NCI-H524 treated with DMSO at 0.1 percent for 48 hours (cell line): ENCODE measurements at places on chromosomes 3 and 15.

DNA sequence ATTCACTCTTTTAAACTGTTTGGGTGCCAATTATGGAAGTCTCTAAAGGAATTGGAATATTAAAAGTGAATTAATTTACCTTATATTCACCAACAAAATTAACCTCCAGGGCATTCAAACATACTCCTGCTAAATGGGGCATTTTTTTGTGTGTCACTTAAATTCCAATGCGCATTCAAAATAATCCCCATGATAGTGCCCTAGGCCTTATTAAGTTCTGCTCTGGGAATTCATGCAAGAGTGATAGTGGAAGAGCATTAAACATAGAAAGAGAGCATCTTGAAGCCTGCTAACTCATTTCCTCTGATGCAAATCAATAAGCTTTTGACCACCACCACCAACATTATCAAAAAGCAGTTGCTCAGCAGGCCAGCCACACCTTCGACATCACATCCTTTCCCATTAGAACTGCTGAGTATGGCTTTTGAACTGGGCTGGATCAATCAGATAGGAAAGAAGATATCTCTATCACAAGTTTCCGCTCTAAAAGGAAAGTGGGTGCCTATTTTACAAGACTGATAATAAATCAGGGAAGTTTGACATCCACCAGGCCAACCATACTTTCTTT is 156.7 kb downstream of the TMCO5A start:
- DNase-seq = no peak

- DNase-seq = no peak
Observed at GRCh38 chr3:129663930-129664646, 57.6 kb upstream of the PLXND1 start.

DNA sequence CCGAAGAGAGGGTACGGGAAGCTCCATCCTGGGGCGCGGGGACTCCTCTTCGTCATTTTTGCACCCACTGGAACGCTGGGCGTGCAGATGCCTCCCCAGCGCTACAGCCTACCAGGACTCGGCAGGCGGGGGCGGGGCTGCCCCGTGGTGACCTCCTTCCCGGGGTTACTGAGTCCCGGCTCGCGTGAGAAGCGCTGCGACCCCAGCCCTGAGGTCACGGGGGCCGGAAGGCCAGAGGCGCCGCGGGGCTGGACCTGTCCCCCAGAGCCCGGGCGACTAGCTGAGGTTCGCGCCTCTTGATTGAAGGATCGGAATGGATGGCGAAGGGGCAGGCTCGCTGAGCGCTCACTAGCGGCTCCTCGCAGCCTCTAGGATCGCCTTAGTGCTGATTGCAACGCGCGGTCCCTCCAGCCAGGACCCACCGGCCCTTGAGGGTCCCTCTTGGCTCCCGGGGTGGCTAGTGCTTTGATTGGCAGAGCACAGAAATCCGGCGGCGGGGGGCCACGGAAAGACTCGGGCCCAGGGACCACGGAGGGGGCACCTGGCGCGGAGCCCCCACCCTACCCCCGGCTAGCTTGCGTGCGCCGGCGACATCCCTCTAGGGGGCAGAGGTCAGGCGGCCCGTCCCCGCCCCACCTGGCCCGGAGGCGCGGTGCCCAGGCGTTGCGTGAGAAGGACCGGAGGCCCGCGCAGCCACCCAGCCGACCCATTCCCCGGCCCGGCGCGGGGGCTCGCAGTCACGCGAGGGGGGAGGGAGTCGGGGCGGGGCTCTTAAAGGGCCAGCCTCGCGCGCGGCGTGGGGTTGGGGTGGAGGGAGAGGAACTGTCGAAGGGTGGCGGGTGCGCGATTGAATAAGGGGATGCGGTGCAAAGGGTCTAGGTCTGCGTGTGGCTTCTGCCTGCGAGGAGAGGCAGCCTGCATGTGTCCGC is 781 bp upstream of the CYP1A1 start:
- no peak for DNase-seq

DNA sequence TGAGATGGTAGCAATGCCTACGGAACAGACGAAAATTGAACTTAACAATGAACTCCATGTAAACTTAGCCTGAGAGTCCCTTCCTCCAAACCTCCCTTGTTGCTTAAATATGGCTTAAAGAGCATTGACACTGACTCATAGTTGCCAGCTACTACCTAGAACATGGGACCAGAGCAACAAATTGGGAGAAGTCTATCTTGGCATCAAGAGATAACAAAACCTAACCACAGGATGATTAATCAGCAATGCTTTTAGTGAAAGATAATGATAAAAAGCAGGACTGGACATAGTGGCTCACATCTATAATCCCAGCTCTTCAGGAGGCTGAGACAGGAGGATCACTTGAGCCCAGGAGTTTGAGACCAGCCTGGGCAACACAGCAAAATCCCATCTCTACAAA is 117.8 kb upstream of the MNS1 start:
- DNase-seq = no peak

DNA sequence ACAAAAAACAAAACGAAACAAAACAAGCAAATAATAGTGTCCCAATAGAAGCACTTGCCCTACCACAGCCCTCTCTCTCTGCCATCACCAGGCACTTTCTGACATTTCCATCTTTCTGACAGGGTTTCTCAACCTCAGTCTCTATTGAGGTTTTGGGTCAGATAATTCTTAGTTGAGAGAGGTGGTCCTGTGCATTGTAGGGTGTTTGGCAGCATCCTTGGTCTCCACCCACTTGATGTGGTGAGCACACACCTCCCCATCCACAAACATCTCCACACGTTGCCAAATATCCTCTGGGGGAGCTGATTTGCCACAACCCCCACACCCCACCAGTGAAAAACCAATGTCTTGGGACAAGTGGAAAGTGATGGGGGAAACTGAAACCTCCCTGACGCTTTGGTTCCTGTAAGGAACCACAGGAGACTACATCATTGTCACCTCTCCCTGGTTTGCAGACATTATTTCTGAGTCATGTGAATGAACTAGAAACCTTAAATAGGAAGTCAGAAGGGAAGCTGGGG is 733.7 kb upstream of the CFAP20DC start:
- no peak for DNase-seq

- no peak for DNase-seq
Observed at GRCh38 chr3:127651516-127652172, 21.1 kb upstream of the ABTB1 start.

DNA sequence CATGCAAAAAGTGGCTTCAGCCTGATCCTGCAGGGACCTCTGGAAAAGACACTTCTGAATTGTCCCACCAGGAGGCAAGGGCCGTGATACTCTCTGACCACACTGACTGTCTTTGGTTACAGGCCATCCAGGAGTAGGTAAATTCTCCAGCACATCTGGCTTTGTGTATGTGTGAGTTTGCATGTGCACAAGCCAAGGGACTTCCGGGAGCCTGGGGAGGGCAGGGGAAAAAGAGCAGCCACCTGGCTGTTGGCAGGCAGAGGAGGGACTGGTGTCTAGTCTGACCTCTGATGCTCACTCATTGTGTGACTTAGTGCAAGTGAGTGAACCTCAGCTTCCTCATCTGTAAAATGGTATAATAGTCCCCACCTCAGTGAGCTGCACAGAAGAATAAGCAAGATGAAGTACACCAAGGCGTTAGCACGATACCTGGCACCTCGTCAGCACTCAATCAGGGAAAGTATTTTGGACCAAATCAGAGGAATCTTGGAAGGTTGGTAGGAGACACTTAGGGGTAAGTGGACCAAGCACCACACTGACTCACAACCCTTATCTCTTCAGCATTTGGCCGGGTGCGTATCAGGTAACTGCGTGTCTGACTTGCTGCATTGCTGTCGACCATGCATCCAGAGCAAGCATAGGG is 19.1 kb downstream of the KLHL6 start:
- no peak for DNase-seq

DNA sequence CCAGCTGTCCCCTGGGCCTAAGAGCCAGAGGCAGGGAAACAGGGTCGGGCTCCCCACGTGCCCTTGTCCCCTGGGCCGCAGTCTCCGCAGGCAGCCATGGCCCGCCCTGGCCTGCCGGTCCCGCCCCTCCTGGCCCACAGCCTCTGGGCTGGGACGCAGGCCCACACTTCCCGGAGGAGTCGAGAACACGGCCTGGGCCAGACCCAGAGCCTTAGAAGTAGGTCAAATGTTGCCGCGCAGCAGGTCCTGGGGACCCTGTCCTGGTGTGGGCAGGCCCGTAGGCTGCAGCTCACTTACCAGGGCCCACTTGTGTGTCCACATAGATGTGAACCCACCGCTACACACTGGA is 4.3 kb upstream of the MYL3 start:
- no peak for DNase-seq

- DNase-seq = no peak
Observed at GRCh38 chr3:169448501-169448900, 215.0 kb downstream of the MECOM start.

DNA sequence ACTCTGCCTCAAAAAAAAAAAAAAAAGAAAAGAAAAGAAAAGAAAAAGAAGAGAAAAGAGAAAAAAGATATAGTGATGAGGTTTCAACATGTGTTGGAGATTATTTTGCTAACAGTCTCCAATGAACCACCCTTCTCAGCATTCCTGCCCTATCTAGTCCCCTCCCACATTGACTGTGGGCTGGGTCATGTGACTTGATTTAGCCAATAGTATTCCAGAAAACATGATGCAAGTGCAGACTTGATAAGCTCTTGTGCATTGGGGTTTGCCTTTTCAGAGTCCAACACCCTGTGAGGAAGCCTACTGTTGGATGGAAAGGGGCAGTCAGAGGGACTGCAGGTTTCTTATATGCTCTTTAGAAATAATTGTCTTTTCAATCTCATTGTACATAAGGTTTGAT is 37.8 kb upstream of the MED12L start:
- no peak for DNase-seq

DNA sequence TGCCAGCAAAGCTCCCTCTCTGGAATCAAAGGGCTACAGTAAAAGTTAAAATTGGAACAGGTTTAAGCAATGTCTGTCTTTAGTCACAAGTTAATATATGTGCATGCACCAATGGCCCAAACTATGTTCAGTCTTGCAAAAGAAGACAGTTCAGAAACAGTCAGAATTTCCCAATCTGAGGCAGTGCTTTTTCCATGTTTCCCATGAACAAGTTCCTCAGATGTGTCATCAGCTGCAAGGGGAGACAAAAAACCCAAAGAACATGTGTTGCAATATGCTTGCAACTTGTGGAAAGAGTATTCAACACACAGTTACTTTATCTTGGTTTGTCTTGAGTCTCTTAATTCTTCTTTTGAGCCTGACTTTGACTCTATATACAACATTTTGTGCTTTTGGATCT is 148.4 kb downstream of the USP13 start:
- DNase-seq = no peak

DNA sequence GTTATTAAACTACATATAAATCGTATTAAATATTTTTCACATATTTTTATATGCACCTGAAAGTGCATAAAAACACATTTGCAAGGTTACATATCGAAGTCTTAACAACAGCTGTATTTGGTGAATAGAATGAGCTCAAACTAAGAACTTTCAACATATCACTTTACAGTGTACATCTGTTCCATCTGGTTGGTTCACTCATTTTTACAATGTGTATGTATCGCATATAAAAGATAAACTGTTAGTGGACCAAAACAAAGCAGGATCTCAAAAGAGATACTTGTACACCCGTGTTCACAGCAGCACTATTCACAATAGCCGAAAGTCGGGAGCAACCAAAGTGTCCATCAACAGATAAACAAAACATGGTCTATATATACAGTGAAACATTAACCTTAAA is 55.8 kb downstream of the TBL1XR1 start:
- peak; percentile 31 for DNase-seq

DNA sequence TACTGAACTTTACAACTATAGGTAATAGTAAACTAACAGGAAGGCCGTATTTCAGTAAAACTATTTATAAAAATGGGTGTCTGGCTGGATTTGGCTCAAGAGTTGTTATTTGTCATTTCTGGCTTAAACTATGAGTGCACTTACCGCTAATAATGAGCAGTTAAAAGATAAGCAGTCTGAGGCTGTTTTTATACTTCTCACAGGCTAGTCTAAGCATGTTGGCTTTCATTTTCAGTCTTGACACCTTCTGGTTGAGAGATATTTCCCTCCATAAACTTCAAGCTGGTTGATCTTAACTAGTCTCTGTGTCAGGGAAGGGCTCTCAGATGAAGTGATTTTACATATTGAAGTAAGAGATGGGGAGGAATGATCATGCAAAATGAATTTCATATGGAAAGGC is 96.1 kb downstream of the RSRC1 start:
- DNase-seq = no peak

- peak; percentile 100 for DNase-seq
Observed at GRCh38 chr3:139136469-139137202, 91.9 kb upstream of the PRR23C start.

GRCh38 chr15:63157891-63158431 is 684 bp upstream of the RPS27L start:
- no peak for DNase-seq

DNA sequence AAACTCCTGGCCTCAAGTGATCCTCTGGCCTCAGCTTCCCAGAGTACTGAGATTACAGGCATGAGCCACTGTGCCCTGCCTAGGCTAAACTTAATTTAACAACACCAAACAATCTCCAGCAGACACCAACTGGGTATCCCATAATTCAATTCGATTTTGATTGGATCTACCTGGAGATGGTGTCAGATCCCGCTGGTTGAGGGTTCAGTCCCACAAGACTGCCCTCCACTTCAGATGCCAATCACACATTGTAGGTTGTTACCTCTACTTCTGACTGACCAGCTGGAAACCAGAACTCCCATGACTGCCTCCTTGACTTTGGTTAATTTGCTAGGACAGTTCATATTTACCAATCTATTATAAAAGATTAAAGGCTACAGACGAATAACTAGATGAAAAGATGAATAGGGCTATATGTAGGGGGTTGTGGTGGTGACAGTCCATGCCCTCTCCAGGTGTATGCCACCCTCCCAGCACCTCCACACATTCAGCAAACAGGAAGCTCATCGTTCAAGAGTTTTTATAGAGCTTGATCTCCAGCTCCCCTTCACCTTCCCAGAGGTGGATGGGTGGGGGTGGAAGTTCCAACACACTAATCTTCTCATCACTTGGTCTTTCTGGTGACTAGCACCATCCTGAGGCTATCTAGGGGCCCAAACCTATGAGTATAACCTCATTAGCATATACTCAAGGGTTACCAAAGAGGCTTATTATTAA is 9.3 kb downstream of the B2M start:
- no peak for DNase-seq

GRCh38 chr3:152256851-152257562 is 11.7 kb upstream of the MBNL1 start:
- DNase-seq = no peak

GRCh38 chr3:100044369-100044768 is 69.9 kb downstream of the FILIP1L start:
- no peak for DNase-seq

- DNase-seq = no peak
Observed at GRCh38 chr3:25481386-25481785, 53.3 kb downstream of the RARB start.

DNA sequence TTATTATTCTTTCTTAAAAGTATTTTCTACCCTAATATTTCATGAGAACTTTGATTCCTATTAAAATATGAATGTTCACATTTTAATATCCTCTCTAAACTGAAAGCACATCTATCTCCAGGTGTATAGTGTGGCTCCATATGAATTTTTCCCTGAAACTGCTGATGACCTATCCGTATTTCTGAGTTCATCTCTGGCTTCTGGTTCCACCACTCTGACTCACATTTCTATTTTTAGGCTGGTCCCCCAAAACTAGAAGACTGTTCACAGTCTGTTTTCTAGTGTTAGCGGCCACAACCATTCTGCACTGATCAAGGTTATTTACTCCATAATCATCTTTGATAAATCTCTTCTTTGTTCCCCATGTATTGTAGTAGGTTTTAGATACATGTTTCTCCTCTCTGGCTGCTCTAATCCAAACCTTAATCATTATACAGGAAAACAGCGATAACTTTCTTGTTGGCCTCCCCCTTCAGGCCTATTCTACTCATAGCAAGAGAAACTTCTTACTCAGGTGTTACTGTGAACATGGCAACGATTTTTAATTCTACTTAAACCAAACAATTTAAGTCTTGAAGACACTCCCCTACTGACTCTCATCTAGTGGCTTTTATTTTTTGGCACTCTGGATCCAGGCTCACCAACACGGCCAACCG is 12.8 kb downstream of the ADPGK start:
- DNase-seq = no peak
